ENCODE measurements at places on chromosomes 3 and 15.

DNA sequence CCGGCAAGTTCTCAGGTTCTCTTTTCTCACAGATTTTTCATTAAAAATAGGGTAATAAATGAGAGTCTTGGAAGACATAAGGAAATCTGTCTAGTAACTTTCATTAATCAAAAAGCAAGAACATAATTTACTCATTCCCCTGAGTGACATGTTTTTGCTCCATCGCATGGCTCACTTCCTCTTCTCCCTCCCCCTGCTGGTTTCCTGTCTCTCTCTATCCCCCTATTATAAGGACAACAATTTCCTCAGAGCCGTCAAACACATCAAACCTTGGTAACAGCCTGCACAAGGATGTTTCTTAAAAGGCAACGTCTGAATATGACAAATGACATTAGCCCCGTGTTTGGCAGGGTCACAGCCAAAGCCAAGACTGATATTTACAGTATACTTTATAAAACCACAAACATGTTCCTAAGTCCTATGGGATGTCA, 1149.6 kb downstream of the IGSF11 start:
- no peak for DNase-seq

GRCh38 chr3:50316657-50317242, 5.8 kb downstream of the HYAL2 start:
- DNase-seq = peak; percentile 75

DNA sequence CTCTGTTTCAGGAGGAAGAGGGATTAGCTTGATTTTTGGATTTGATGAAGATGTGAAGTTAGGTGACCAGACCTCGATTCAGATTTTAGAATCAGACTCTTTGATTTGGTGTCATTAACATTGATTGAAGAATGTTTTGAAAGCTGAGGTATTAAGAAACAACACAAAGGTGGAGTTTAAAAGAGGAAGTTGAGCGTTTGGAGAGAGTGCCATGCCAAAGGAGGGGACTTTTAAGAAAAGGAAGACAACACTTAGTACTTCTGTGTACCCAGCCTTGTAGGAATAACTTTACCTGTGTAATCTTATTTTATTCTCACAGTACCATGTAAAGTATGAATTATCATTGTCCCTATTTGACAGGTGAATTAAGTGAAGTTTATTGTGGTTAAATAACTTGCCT, 34.4 kb downstream of the PPARG start:
- no peak for DNase-seq

GRCh38 chr15:31399544-31400171, 73.0 kb downstream of the KLF13 start:
- no peak for DNase-seq

GRCh38 chr15:56973463-56973862, 55.0 kb downstream of the TCF12 start:
- no peak for DNase-seq

GRCh38 chr3:109804697-109805096, 467.4 kb upstream of the DPPA4 start:
- no peak for DNase-seq

DNA sequence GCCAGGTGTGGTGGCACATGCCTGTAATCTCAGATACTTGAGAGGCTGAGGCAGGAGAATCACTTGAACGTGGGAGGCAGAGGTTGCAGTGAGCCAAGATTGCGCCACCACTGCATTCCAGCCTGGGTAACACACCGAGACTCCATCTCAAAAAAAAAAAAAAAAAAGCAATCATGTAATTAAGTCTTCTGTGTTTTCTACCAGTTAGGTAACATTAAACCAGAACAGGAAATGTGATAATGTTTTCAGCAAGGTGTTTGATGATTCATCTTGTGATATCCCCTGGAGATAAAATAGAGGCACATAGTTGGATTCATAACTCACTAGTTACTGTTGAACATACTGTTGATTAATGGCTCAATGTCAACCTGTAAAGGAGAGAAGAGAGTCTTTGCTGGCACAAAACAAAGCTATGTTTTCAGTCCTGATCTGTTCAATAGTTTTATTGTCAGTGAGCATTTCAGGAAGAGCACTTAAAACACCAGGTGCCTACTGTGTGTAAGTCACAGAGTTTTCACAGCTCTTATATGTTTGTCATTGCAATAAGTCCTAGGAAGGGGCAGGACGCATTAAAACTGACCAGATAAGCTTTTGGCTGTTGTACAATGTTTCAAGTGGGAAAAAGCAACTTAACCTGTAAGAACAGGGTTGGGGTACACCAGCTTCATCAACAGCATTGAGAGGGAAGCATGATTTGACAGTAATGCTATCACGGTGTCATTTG, 19.5 kb downstream of the DNAJB11 start:
- no peak for DNase-seq

DNA sequence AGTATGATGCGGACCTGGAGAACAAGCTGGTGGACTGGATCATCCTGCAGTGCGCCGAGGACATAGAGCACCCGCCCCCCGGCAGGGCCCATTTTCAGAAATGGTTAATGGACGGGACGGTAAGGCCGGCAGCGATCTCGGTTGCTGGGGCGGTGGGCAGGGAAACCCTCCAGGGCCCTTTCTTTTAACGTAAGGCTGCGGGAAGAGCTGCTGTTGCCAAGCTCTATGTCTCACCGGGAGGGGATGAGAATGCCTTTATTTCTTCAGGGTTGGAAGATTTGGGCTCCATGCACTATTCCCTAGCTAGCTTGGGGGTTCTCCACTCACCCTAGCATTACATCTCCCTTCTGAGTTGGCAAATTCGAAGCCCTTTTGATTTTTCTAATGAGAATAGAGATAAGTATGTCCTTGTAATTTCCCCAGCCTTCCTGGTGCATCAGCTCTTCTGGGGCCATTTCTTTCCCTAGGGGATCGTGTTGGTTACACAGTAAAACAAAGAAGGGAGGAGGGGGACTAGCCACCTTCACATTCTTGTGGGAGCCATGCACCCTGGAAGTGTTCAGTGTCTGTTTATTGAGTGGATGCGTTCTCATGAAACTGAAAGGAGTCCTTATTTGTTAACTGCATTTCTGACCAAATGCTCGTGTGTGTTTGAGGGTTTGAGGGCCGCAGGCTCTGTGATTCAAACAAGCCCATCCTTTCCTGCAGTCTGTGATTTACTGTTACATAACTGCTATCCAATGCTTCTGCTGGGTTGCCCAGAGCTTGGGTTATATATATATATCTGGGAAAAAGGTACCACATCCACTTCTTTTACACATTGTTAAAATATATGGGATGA, 982 bp downstream of the TAGLN3 start:
- no peak for DNase-seq

- no peak for DNase-seq
Observed at GRCh38 chr15:92809880-92810361, 90.2 kb upstream of the CHD2 start.

- peak; percentile 6 for DNase-seq
Observed at GRCh38 chr3:42747581-42747980, 25.5 kb downstream of the CCDC13 start.
